EH (cell line): ENCODE measurements at places on chromosomes 1 and 21.

DNA sequence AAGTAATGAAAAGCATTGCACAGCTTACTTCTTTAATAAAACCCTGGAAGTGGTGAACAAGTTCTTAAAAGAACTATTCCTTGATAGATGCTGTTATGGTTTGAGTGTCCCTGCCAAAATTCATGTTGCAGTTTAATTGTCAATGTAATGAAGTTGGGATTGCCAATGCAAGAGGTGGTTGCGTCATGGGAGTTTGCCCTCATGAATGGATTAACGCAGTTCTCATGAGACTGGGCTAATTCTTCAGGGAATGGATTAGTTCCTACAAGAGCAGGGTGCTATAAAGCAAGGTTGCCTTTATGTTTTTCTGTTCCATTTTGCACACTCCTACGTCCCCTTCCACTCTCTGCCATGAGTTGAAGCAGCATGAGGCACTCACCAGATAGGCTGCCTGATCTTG, 446.7 kb upstream of the B3GALT2 start:
- DNase-seq = no peak

- DNase-seq = peak; percentile 69
These were observed 5.9 kb upstream of the PLEKHG5 start for GRCh38 chr1:6497215-6497866.

- DNase-seq = no peak
These were observed 3.7 kb downstream of the CD1A start for GRCh38 chr1:158257888-158258287.

GRCh38 chr1:91732291-91733107, 153.5 kb downstream of the TGFBR3 start:
- DNase-seq = peak; percentile 86

DNA sequence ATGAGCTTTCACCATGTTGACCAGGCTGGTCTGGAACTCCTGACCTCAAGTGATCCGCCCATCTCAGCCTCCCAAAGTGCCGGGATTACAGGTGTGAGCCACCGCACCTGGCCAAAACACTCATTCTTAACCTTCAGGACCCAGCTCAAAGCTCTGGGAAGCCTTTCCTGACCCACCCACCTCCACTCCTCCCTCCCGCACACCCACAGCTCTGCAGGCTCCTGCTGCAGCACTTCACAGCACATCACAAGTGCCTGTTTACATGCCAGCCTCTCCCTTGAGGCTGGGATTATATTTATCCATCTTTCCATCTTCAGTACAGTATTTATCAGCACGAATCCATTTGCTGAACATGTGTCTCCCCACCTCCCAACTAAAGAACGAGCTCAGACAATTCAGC, 14.9 kb downstream of the SLC9A1 start:
- DNase-seq = no peak

GRCh38 chr1:28246427-28246832, 10.5 kb downstream of the ATP5IF1 start:
- peak; percentile 13 for DNase-seq

DNA sequence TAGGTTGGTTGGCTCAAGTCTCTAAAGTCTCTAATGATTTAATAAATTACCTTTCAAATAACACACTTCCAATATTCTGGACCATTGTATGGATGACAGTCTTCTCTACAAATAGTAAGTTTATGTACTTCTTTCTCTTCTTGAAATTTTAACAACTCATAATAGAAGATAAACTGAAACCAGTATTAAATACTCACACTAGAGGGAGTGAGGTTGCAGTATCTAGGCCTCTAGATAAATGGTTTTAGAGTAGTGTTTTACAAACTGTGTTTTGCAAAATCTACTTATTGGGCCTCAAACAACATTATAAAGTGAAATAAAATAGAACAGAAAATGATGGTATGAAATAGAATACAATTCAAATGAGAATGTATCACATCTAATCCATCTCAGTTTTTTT, 479.9 kb upstream of the BRINP3 start:
- no peak for DNase-seq

- no peak for DNase-seq
These were observed 5.8 kb downstream of the TRIM33 start for GRCh38 chr1:114505148-114505561.

DNA sequence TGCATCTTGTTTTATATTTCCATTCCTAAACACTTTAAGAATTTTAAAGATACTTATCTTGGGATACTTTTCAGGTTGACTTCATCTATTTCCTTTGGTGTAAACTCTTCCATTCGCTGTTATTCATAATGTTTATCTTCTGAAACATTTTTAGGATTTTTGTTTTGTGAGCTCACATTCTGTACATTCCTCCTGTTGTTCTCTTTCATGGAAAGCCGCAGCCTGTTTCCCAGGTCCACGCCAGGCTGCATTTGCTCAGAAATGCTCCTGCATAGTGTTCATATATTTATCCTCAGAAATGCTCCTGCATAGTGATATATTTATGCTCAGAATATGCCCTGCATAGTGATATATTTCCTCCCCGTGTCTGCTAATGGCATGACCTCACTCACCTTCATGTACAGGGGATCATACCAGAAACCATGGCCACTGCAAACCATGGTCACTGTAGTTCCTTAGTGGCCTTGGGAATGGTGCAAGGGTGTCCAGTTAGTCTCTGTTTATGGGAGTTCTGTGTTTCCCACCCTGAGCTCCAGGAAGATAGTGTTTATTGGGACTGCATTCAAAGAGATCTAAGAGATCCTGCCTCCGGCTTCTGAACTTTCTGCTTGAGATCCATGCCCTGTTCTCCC, 153.9 kb upstream of the GREM2 start:
- peak; percentile 87 for DNase-seq

DNA sequence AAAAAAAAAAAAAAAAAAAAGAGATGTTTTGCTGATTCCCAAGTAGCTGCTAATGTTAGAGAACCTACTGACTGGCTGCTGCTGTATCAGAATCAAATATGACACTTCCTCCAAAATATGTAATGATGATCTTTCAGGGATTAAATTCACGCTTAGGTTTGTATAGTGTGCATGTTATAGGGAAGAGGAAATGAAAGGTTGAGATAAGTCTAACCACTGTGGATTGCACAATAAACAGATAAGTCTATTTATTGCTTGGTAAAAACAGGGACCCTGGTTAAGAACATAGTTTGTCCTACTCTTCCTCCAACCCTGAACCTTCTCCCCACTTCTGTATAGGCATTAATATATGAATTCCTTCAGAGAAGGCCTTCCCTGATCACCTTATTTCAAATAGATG, 13.2 kb downstream of the RC3H1 start:
- no peak for DNase-seq

- peak; percentile 41 for DNase-seq
These were observed 364.0 kb downstream of the CAMTA1 start for GRCh38 chr1:7149080-7149838.
